ENCODE measurements at places on chromosomes 6 and 20.

DNA sequence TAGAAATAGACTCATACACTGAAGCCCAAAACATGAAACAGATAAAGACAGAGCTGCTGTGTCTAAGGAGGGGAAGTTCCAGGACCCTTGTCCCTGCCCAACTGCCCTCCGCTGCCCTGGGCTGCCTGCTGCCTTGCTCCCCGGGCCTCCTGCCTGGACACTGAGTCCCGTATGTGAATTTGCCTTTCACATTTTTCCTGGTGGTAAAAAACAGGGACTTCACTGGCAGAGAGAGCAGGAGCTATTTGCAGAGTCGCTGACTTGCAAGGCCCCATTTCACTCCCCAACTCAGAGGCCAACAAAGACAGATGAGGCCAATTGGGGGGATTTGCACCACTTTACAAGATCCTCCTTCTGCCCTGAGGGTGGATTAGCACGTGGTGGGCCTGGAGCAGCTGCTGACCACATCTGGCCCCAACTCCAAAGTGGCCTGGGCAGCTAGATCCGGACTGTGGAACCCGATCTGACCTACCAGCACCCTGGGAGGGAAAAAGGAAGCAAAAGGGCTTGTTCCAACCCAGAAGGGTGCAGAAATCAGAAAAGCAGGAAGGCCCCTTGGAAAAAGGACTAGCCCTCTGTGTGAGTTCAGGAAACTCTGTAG is 61.4 kb downstream of the NOL4L start:
- DNase-seq: no peak

DNA sequence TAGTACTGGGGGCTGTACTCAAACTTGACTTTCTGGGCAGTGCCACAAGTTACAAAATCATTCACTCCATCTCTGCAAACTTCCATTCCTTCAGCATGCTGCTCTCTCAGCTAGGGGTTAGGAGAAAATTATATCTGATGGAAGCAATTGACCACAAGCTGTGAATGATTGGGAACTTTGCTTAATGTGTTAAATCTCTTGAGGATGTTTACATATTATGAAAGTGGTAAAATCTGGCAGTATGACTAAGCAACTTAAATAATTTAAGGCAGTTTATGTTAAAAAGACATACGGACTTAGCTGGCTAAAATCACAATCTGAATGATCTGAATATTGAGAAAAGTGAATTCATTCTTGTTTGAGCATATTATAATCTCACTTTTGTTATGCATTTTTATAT is 415.0 kb downstream of the PHF3 start:
- no peak for DNase-seq

- no peak for DNase-seq
Observed at GRCh38 chr6:2179241-2179640, 66.2 kb downstream of the GMDS start.

GRCh38 chr20:63884506-63885263 is 10.2 kb upstream of the DNAJC5 start:
- no peak for DNase-seq
